NCI-H1105 (cell line): ENCODE measurements at places on chromosomes 12 and 14.

DNA sequence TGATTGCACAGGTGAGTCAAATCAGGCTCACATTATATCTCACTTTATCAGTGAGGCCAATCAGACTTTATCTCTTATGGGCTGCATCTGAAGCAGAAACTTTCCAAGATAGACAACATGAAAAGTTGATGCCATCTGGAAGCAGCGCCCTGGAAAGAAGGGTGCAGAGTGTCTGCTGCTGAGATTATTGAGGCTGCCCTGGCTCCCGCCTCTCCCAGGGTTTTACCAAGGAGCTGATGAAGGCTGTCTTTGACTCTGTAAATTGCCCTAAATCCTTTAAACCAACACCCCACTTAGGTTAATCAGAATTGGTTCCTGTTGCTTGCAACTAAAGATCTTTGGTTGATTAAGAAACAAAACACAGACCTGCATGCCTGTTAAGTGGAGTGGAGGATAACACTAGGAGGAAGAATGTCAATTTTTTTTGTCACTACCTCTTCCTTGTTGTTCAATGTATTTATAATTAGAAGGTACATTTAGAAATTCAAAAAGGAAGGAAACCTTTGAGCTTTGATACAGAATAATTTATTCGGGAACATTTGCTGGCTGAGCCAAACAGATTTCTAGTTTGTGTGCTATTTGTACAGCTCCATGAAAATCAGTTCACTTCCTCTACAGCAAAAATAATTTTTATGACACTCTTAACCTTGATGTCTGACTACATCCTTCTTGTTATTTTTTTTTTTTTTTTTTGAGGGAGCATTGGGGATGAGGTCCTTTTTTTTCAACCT, 104.1 kb downstream of the VEZT start:
- no peak for DNase-seq

DNA sequence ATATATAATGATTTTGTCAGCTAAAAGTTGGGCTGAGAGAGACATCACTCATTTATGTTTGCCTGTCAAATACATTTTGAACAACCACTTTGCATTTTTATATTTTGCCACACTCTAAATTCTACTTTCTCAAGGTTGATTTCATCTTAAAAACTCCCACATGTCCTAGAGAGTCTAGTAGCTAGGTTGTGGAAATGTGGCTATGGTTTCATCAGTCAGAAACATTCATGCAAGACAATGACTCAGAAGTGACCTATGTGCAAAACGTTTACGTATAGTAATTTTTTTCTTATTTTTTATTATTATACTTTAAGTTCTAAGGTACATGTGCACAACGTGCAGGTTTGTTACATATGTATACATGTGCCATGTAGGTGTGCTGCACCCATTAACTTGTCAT, 27.4 kb upstream of the PRKD1 start:
- no peak for DNase-seq

DNA sequence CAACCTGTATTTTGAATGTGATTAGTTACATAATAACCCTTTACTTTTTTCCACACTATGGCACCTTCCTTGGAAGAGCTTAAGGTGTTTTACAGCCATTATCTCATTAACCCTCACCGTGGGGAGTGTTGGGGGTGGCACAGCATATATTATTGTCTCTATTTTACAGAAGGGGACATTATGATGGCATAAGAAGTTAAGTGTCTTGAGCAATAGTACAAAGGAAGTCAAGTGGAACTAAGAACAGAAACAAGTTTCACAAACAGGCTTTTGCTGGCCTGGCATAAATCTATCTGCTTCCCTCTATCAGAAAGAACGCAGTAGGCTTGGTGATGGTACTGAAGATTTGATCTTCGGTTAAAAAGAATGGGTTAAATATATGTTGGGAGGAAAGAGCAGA, 169.7 kb upstream of the OTX2 start:
- DNase-seq = no peak

GRCh38 chr12:103996595-103996994, 30.9 kb downstream of the TDG start:
- no peak for DNase-seq

- no peak for DNase-seq
Observed at GRCh38 chr12:34203866-34204620, 181.7 kb downstream of the ALG10 start.

DNA sequence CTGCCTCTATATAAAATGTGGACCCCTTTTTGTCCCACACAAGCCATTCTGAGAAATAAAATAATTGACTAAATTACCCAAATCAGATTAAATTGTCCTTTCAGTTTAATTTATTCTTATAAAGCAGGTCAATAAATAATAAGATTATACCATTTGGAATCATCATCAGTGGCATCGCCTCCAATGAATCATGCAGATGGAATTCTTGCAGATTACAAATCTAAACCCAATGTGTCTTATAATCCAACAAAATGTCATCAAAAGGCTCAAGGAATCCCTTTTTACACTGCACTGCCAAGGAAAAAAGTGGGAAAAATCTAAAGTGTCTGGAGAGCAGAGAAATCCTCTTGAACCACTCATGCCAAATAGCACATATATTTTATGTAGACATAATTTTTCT, 138.2 kb upstream of the TSPAN8 start:
- DNase-seq = no peak

DNA sequence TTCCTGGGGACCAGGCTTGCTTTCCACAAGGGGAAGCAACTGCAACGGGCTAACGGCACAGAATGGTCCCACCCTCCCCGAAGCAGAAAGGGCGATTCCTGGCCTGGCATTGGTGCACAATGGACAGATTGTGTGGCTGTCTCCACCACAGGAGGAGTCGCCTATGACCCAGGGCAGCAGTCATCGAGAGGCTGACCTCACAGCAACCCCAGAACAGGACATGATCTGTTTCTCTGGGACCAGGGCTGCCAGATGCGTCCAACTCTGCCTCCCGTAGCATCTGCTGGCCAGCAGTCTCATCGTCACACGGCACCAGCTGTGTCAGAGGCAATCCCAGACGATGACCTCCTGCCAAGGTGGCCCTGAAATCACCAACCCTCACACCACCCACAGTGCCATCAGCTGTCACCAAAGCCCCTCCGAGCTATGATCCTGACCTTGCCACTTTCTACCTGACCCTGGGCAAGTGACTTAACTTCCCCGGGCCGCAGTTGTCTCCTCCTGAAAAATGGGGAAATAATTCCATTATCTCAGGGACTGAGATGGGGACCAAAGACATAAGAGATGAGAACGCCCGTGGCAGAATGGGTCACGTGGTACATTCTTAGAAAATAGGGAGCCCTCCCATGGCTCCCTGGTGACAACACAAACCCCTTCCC, 86.7 kb downstream of the CHGA start:
- DNase-seq = no peak

DNA sequence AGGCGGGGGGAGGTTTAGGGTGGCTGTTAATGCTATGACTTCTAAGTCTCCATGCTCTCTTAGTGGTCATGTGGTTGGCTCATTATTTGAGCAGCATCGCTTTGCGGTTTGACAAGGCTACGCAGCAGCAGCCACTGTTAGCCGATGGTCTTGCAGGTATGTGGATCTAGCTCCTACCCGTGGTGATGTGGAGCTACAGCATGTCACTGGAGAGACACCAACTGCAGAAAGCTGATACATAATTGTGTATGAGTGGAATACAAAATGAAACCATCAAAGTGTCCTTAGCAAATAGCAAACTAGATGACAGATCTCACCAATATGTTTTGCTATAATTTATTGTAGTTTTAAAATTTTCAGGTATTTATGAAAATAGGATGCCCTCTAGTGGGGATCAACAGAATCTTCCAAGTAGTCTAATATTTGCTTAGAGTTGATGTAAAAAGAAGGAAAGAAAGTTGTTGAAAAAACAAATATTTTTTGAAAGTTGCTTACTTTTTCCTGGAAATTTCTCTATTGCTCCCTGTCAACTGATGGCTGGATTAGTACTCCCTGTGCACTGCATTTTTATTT, 94.9 kb downstream of the NAV3 start:
- DNase-seq = peak; percentile 84

DNA sequence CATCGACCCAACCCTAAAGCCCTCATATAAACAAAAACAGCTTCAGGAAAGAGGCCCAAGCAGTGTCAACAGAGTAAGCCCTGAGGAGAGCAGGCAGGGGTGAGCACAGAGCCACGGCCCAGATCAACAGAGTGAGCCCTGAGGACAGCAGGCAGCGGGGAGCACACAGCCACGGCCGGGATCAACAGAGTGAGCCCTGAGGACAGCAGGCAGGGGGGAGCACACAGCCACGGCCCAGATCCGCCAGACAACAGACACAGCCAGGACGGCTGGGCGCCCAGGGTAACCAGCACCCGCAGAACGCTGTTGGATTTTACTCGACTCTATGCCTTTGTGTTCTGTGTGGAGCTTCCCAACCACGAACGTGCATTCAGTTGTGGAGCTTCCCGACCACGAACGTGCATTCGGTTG, 15.0 kb downstream of the CCDC85C start:
- no peak for DNase-seq

GRCh38 chr12:6724409-6724797, 557 bp downstream of the COPS7A start:
- no peak for DNase-seq

DNA sequence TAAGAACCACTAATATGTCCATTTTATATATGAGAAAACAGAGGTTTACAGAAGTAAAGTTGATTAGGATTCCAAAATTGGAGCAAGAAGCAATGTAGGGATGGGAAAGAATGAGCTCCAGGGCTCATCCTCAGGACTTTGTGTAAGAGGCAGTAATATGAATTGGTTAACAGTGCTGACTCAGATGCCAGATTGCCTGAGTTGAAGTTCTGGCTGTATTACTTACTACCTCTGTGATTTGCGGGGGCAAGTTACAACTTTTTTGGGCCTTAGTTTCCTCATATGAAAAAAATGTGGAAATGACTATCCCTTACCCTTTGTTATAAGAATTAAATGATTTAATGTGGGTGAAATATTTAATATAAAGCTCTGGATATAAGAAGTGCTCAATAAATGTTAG, 35.1 kb upstream of the PPP2R5E start:
- DNase-seq = no peak
